ENCODE measurements at places on chromosomes 2 and 18.

GRCh38 chr18:45526114-45526841, 89.0 kb upstream of the SLC14A2 start:
- no peak for DNase-seq

GRCh38 chr18:75544496-75544895, 117.0 kb upstream of the SMIM21 start:
- DNase-seq: no peak

DNA sequence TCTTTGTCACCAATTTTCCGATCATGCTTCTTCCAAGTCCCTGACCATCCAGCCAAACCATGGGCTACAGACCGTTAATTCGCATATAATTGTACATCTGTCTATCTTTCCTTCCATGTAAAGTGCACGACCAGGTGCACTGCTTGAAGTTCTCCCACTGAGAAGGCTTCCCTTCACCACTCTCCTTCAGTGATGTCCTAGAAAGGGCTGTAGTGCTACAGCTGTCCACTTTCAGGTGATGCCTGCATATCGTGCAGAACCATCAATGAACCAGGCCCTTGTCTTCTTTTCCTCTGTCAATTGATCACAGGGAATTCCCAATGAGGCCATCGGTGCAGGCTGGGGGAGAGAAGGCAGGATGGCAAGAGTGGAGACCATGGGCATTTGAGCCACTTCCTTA, 148.9 kb downstream of the TMEM182 start:
- DNase-seq: no peak

- DNase-seq: no peak
These were observed 128.3 kb downstream of the LRRC30 start for GRCh38 chr18:7358989-7359726.

GRCh38 chr18:34985963-34986362, 55.2 kb upstream of the MAPRE2 start:
- DNase-seq: no peak

DNA sequence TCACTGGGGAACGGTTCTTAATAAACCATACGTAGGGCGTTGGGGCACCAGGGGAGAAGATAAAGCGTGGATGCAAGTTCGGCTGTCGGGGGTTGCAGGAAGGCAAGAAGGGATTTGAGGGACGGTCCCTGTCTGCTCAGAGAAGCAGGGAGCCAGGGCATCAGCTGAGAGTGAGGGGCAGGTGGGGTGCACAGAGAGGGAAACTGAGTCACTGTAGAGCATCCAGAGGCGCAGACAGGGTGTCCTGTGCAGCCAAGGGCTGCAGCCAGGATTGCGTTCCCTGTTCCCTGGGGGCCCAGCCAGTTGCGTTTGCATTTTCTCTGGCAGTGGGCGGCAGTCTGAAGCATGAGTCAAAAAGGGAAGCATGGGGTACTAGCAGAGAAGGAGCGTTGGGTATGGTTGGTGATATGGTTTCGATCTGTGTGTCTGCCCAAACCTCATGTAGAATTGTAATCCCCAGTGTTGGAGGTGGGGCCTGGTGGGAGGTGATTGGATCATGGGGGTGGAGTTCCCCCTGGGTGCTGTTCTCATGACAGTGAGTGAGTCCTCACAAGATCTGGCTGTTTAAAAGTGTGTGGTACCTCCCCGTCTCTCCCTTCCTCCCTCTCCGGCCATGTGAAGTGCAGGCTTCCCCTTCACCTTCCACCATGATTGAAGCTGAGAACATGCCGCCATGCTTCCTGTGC, 202.9 kb downstream of the NDUFA10 start:
- DNase-seq: no peak

- DNase-seq: no peak
These were observed 543.7 kb downstream of the SUCLG1 start for GRCh38 chr2:83915381-83915780.

GRCh38 chr18:52236131-52236530, 103.9 kb upstream of the DCC start:
- no peak for DNase-seq

GRCh38 chr2:106976548-106976947, 90.6 kb upstream of the ST6GAL2 start:
- no peak for DNase-seq

DNA sequence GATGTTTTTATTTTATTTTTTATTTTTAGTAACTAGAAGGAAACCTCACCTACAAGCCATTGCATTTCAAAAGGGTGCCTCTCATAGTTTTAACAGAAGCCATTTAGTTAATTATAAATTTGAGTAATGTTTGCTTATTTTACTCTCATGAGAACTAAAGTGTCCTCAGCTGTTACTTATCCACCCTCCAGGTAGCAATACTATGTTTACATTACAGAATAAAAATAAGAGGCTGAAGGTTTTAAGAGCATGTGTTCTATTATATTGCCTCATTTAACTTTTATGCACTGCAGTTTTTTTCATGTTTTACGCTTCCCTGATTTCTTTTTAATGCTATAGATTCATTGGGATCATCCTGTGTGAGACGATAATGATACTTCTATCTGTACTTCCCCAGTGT, 235.5 kb downstream of the THSD7B start:
- DNase-seq: no peak

GRCh38 chr2:175872721-175873120, 129.3 kb downstream of the LNPK start:
- no peak for DNase-seq

GRCh38 chr2:71528131-71528591, 74.8 kb downstream of the DYSF start:
- no peak for DNase-seq

- no peak for DNase-seq
These were observed 120.0 kb upstream of the SNTG2 start for GRCh38 chr2:830419-831224.

- DNase-seq: no peak
These were observed 103.4 kb upstream of the RASGRP3 start for GRCh38 chr2:33372940-33373553.

GRCh38 chr18:49617865-49618264, 56.0 kb downstream of the LIPG start:
- DNase-seq: no peak

DNA sequence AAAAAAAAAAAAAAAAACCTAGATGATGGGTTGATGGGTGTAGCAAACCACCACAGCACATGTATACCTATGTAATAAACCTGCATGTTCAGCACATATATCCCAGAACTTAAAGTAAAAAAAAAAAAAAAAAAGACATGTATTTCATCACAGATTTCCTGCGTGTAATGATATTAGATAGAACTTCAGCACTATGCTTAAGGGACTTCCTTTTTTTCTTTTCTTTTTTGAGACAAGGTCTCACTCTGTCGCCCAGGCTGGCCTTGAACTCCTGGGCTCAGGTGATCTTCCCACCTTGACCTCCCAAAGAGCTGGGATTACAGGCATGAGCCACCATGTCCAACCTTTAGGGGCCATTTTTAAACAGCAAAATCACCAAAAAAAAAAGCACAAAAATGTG, 42.0 kb downstream of the NEURL3 start:
- DNase-seq: no peak

GRCh38 chr18:43936176-43936575, 658.9 kb upstream of the SYT4 start:
- no peak for DNase-seq

- DNase-seq: no peak
These were observed 49.8 kb downstream of the E2F6 start for GRCh38 chr2:11416186-11416585.

GRCh38 chr2:126657636-126658318, 1.8 kb downstream of the GYPC start:
- peak; percentile 41 for DNase-seq

- no peak for DNase-seq
These were observed 214.2 kb downstream of the BCL11A start for GRCh38 chr2:60339286-60339685.

- no peak for DNase-seq
These were observed 17.5 kb upstream of the CDC42EP3 start for GRCh38 chr2:37688771-37689468.

DNA sequence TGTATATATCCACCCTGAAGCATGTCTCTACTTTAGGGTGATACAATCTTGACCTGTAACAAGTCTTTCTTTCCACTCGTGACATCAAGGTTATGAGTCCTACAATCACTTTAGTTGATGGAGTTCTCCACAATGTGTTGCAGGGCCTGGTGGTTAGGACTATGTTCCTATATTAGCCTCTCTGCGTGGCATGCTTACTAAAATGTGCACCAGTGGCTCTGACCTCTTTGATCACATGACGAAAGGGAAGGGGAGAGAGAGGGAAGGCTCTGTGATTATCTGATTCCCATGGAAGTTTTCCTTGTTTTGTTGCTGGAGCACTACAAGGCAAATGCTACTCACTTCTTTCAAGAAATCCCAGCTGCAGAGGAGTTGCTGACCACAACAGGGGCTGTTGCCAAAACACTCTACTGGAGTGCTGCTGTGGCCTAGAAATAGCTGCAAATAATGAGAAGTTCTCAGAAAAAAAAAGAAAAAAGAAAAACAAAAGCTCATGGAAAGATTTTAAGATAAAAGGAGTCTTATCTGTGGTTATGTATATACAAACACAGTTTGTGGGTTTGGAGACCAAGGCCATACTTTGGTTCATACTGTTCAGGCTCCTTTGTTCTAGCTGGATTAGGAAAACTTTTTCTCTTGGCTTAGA, 272.8 kb upstream of the MMADHC start:
- DNase-seq: no peak

DNA sequence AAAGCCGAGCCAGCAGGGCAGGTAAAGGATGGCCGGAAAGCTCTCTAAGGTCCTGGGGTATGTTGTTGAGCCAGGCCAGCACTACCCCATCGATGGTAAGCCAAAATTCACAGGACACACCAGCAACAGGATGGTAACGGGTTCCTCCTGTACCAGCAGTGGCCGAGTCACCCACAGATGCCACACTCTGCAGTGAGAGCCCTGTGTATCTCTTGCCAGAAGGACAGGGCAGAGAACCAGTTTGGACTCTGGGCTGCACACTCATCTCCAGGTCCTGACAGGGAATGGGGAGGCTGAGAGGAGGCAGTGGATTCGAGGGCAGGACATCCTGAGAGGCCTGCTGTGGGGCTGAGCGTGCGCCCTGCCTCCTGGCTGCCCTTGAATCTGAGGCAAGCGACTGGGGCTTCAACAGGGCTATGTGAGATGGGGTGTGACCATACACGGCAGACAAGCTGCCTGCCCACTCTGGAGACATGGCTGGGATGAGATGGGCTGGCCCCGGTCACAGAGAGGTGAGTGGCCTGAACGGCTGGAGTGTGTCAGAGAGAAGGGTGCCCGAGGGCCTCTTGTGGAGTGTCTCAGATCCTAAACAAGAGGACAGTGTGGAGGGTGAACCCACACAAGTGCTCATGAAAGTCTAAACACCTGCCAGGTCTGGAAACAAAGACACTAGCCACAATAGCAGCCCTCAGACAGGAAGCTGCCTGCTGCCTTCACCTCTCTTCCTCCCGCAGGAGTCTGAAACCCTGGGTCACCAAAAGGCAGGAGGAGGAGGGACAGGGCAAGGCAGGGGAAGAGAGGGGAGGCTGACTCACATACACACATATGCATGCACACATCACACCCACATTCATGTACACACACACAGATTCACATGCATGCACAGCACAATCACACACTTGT, 182.3 kb downstream of the LOXHD1 start:
- no peak for DNase-seq

- no peak for DNase-seq
These were observed 259.1 kb downstream of the TDRD15 start for GRCh38 chr2:21382701-21383520.

- no peak for DNase-seq
These were observed 79.5 kb downstream of the UPP2 start for GRCh38 chr2:158181171-158181570.

GRCh38 chr18:48250918-48251317, 158.3 kb downstream of the ZBTB7C start:
- no peak for DNase-seq

GRCh38 chr2:235000426-235001236, 48.8 kb downstream of the SH3BP4 start:
- no peak for DNase-seq

GRCh38 chr2:184554736-184555135, 43.6 kb upstream of the ZNF804A start:
- DNase-seq: no peak

- DNase-seq: no peak
These were observed 238.3 kb upstream of the RASGRP3 start for GRCh38 chr2:33238111-33238510.

DNA sequence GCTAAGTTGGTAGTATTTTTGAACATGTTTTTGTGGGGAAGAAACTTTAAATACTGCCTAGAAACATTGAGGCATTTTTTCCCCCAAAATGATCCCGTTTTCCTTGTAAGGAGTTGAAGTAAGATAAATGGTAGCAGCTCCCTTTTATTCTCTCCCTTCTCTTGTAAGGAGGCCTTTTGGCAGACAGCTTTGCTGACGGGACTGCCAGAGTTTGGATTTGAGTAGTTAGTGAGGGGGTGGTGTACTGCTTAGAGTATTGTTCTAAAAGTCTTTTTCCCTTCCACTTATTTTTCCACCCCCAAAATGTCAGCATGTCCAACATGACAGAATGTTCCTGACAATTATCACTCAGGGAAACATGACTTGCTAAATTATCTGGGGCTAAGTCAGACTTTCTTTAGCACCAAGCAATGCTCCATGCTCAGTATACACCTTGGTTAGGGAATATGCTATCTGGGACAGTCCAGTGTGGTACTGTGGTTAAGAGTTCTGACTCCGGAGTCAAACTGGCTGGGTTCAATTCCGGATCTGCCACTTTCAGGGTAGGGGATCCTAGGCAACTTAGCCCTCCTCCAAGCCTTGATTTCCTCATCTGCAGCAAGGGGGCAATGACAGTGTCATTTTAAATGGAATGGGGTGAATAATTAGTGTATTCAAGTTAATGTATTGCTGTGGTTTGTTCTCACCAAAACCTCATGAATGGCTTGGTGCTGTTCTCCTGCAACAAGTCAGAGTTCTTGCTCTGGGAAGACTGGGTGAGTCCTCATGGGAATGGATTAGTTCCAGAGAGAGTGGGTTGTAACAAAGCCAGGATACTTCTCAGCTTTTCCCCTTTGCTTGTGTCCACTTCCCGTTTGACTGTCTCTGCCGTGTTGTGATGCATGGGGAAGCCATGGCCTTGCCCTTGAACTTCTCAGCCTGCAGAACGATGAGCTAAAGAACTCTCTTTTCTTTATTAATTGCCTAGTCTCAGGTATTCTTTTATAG, 116.2 kb downstream of the TANC1 start:
- no peak for DNase-seq

DNA sequence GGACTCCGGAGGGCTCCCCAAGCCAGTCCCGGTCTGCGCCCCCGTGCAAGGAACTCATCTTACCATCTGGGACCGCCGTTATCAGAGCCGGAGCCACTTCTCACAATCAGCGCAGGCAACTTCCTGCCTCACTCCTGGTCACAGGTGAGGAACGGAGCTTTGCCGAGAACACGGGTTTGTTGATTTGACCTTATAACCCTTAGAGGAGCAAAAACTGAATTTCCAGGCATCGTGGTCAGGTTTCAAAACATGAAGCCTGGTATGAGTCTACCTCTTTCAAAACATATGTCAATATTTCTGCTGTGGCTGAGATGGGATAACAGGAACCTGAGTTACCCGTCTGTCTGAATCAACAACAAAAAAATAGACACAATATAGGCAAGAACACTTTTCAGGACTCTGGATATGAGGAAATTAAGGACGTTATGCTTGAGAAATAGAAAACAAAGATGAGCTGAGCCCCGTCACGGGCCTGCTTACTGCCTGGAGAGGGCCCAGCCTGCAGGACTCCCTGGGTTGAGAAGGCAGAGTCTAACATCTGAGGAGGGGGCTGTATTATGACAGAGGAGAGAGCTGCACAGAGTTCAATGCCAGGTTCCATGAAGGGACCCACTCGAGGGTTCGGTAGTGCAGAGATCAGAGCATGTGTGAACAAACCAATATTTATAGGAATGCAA, 148.7 kb downstream of the NDUFA10 start:
- no peak for DNase-seq

- no peak for DNase-seq
These were observed 726.9 kb upstream of the CHAC2 start for GRCh38 chr2:53040536-53041229.

GRCh38 chr2:146321175-146321574, 1523.7 kb upstream of the ACVR2A start:
- DNase-seq: no peak

Data from stimulated activated CD8-positive, alpha-beta memory T cell treated with anti-CD3 and anti-CD28 coated beads, Interleukin-12 subunit alpha, Interleukin-12 subunit beta, amount 100 ng/mL, for 4 hours (primary cell).